T-helper 17 cell (primary cell): ENCODE measurements at places on chromosomes 12 and 14. TPM values are rescaled to one million over a fixed set of nuclear protein-coding genes. Genes with fewer than 3 reads are reported as not detected.
A peak's percentile ranks its signal among the peaks of the same experiment; 100 is the strongest.

The DGKA gene
- total RNA-seq: 870 TPM

DNA sequence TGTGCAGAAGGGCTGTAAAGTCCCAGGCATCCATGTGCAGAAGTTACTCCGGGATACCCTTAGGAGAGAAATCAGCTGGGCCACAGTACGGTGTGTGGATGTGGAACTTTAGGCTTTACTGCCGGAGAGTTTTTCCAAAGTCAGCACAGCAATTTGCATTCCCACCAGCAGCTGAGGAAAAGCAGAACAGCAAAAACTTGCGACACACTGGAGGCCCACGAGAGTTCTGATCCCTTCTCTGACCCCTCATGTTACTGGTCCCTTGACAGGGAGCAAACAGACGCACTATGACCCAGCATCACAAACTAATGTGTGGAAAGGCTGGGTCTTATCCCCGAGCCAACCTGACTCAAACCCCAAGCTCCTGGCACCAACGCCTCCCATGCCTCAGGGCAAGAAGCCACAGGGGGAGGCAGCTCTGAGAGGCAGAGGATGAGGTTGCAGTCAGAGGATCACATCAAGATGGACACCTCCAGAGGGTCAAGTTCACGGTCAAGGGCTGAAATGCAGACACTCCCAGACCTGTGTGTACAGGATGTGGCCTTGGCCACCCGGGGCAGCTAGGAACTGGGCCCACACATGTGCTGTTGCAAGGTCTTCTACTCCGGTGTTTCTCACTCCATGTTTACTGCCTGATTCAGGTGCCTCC lies 38.6 kb downstream of the CCDC88C start:
- peak overlapping the region; percentile 100 for H3K27ac ChIP-seq
- peaks cover 84% of the 10 kb centered on the region for H3K4me1 ChIP-seq
- peak overlapping the region; percentile 15 for H3K4me3 ChIP-seq
- no peak for DNase-seq
- no peaks in the 10 kb centered on the region for H3K27me3 ChIP-seq
- H3K36me3 ChIP-seq: peaks cover 3% of the 10 kb centered on the region

The A2M gene
- total RNA-seq: not detected

DNA sequence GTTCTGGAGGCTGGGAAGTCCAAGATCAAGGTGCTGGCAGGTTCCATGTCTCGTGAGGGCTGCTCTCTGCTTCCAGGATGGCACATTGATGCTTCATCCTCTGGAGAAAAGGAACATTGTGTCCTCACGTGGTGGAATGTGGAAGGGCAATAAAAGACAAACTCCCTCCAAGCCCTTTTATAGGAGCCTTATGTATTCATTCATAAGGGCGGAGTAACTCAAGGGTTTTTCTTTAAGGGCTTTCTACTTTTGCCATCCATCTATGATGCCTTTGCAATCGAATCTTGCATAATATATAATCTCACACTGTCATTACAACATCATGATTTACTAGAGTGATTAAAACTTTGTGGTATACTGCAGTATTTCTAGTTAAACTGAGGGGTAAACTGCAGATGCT lies 132.7 kb upstream of the DDHD1 start:
- no peak for DNase-seq
- no peaks in the 10 kb centered on the region for H3K27me3 ChIP-seq
- H3K4me1 ChIP-seq: no peaks in the 10 kb centered on the region
- no peak overlapping the region for H3K27ac ChIP-seq
- no peaks in the 10 kb centered on the region for H3K36me3 ChIP-seq

- no peak overlapping the region for H3K4me3 ChIP-seq
- H3K36me3 ChIP-seq: no peaks in the 10 kb centered on the region
- no peaks in the 10 kb centered on the region for H3K4me1 ChIP-seq
- no peak for DNase-seq
- H3K27ac ChIP-seq: no peak overlapping the region
- H3K27me3 ChIP-seq: no peaks in the 10 kb centered on the region
Observed at GRCh38 chr12:128245121-128245520, 21.8 kb upstream of the TMEM132C start.
